ENCODE measurements at places on chromosomes 1 and 21.

DNA sequence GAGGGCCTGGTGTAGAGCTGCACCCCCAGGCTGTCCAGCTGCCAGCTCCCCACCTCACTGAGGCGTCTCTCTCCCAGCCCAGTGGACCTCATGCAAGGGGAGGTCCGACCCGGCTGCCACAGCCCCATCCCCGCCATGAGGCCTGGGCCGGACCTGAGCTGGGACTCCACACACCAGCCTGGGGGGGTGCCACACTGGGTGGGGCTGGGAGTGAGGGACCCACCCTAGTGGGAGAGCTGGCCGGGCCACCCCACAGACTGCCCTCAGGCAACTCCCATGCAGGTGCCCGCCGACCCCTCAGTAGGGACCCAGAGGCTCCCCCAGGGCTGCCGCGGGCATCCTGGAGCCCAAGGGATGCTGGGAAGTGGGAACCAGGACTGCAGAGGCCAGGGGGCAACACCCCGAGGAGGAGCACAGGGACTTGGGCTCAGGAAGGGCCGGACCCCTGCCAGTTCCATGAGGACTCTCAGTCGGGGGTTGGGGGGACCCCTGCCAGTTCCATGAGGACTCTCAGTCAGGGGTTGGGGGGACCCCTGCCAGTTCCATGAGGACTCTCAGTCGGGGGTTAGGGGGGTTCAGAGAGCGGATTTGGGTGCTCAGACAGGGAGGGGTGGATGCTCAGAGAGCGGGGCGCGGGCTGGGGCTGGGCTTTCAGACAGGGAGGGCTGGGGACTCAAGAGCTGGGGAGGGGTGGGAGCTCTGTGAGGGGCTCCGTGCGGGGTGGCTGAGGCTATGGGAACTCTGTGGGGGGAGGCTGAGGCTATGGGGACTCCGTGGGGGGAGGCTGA is 1.2 kb upstream of the RNF223 start:
- no peak for DNase-seq

- no peak for DNase-seq
Observed at GRCh38 chr1:234361102-234361603, 12.1 kb upstream of the COA6 start.

DNA sequence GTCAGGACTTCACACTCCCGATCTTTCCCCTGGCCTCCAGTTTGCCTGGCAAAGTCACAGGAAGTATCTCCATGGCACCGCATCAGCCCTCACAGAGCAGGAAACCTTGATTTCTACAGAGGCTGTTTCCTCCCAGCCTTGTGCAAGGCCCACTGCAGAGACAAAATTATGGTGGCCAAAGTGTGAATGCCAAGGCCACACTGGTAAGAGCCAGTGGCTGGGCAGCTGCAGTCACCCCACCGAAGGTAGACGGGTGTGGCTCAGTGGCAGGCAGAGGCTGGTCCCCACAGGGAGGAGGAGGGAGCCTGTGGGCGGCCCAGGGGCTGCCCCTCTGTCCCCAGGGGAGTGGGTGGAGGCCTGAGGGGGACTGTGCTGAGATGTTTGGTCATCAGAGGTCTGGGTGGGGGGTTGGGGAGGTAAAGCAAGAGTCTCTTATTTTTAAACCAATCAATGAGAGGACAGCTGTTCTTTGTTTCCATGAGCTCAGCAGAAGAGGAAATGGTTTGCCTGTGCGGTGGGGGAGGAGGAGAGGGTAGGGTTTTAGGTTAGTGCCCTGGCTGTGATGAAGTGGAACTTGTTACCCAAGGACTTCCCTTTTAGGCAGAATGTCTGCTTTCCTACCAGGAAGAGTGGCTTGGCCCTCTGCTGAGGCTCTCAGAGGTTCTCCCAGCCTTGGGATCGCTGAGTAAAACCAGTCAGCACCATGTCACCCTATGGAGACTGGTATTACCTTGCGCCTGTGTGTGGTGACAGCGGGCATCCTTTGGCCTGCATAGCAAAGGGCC is 18.0 kb upstream of the BTG2 start:
- peak; percentile 64 for DNase-seq

DNA sequence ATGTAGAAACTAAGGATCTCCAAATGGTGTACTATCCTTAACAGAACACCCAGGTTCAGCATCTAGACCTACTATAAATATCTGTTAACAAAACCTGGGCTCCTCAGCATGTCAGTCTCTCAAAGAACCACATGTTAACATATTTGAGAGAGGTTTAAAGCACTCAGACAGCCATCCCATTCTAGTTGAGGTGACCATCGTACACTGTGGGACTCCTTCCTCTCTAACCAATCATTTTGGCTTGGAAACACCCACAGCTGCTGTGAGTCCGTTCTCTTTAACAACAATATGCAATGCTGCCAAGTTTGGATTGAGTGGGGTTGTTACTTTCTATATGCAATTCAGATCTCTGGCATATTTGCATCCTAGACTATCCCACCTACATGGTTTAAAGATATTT is 105.8 kb downstream of the MRPL39 start:
- DNase-seq = no peak

DNA sequence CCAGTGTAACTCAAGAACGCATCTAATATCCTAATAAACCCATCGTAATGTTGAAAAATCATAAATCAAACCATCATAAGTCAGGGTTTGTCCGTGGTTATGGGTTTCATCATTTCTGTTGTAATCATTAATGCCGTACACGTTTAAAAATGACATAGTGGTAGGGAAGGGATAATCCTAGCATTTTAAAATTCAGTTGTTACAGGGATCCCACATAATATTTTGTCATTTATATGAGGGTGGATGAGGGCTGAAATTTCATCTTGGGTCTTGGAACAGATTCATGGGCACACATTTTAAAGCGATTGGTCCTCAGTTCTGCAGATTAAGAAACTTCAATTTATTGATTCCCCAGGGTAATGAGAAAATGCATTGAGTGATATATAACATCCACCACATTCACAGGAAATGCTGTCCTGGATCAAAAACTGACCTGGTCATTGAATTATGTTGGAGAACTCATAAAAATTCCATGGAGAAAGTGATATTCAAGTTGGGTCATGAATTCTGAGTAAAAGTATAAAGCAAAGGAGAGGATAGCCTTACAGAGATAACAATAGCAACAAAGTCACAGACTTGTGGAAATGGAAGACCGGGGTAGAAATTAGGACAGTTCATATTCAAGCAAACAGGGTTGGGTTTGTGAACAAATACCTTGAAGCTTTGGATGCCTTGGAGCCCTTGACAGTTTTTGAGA is 1527.3 kb upstream of the TPTE start:
- no peak for DNase-seq

DNA sequence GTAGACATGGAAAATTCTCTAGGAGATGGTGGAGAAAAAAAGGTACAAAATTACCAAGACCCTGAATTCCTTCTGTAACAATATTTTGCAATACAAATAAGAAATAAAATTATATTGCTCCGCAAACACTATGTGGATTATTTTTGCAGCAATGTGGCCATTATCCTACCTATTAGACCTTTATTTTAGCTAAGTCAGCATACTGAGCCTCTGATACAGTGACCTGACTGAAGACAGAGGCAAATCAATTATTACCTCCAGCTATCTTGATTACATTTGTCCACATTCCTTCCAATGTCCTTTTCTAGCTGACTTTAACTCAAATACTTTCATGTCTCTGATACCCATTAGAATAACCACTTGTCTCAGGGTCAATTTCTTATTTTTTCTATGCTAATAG is 610.9 kb downstream of the LRRIQ3 start:
- DNase-seq = no peak

DNA sequence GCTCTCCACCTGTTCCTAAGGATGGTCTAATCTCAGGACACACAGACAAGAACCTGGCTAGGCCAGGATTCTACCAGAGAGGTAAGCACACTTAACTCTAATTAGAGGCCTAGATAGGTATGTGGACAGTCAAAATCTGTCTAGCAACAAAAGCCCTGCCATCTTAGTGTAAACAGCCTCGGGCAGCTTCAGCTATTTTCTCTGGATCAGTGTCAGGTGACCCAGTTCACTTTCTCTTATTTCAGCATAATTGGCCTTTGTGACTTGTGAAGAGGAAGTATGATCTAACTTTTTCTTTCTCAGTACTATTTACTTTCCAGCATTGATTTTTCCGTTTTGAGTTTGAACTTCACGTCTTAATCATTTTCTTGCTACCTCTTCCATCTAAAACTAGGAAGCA is 217.7 kb downstream of the CRB1 start:
- DNase-seq = no peak

- no peak for DNase-seq
Observed at GRCh38 chr21:45403825-45404729, 888 bp upstream of the COL18A1 start.

DNA sequence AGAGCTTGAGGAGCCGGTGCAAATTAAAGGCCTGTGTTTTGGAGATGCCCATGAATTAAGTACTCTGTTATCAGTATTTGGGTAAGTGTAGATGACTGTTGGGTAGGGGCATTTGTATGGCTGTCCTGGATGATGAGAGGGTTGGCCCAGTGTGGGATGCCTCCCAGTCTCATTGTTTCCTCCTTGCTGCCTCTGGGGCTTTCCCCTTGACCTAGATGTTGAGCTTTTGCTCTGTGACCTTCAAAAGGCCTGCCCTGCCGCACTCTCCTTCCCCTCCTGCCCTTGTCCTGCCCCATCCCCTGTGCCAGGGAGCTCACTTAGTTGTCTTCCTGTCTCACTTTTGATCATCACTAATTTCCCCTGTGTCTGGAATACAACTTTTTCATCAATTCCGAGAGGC is 10.0 kb downstream of the GALNT2 start:
- DNase-seq = no peak

GRCh38 chr21:45032332-45032731 is 42.0 kb upstream of the ADARB1 start:
- no peak for DNase-seq

DNA sequence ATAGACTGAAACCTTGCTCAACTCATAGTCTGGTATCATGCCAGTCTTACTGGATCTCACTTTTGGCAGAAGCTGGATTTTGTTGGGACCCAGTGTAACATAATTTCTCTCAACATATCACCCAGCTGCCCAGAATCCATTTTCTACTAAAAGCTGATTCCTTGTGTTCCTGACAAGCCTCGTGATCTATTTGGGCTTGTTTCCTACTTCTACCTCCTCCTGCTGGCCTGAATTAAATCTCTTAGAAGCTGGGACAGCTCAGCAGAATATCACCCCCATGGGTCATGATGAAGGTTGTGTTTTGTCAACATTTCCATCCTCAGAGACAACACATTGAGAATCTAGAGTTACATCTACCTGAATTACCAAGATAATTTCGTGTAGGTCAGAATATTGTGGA is 7.7 kb downstream of the GOLT1A start:
- DNase-seq = no peak

DNA sequence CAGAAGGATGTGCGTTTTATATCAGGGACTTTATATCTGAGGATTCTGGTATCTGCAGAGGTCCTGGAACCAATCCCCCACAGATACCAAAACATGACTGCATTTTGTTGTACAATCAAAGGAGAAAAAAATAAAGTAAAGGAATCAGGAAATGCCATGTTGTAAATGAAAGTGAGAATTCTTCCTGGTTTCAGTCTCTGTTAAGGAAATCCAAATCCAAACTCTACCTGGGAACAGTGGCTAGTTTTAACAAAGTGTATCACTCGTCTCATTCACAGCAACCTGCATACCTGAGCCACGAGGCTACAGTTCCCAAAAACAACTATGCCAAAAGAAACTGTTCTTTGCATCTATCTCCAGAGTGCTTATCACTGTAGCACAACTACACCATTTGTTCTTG is 77.3 kb upstream of the ATF3 start:
- no peak for DNase-seq

DNA sequence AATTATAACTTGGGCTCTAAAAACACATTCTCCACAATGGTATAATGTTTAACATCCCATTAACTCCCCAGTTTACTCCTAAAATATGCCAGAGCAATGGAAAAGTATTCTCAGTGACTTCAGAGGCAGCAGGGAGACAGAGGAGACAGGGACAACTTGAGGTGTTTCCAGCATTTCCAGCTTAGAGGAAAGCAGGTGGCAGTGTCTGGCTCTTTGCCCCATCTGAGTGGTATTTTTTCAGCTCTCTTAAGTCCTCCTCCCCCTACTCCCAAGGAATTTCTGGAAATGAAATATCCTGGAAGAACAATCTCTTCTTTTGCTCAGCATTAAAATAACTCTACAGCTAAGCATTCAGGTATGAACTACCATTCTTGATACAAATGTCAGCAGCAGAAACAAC is 10.8 kb upstream of the ERMAP start:
- DNase-seq = no peak
